ENCODE measurements at places on chromosomes 16 and 17.

- DNase-seq = no peak
Measured at GRCh38 chr17:42632949-42633444, 23.5 kb downstream of the TUBG1 start.

- DNase-seq = no peak
Measured at GRCh38 chr17:78042542-78042941, 84.0 kb downstream of the TNRC6C start.

DNA sequence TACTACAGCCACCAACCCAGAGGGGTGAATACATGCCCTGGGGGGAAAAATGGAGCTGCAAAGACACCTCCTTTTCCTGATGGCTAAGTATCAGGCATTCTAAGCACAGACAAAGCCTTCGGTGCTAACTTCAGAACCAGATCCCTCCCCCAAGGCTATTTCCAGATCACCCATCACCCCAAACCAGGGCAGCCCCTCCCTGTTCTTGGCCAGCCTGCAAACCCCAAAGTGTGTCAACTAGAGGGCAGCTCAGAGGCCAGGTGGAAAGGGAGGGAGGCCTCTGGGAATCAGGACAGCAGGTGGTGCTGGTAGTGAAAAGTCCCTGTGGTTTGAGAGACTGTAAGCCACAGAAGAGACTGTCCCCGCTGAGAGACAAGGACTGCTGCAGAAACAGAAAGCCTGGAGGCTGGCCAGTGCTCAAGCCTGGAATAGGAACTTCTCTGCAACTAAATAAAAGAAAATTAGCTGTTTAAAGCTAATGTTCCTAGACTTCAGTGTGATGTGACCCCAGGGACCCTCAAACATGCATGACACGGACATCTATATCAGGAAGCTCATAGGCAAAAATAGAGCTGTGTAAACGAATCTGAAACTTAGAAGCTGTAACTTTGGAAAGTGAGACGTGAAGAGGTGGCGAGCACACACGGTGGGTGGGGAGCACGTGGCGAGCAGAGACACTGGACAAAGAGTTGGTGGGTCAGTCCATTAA, 9.1 kb downstream of the TUBG1 start:
- no peak for DNase-seq

DNA sequence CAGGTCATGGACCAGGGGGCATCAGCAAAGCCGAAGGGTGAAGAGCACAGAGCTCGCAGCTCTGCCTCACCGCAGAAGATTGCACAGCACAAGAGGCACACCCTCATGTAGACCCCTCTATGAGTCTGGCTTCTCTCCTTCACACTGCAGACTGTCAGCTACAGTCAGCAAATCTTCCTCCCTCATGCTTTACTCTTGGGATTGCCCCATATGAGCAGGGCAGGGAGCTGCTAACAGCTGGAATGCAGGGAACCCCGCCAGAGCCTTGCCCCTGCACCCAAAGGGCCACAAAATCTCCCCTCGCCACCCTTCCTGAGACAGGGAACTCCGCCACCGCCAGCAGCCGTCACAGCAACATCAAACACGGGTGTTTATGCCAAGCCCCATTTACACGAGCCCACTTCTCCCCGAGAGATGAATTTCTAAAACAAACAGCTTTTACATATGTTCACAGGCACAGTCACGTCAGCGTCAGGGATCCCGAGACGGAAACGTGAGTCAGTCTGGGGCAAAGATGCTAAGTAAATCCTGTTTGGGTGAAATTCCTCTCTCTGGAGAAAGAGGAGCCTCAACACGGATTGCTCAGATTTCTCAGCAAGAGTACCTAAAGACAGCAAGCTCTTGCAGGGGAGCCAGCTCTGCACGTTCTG, 121.9 kb downstream of the CDYL2 start:
- no peak for DNase-seq

DNA sequence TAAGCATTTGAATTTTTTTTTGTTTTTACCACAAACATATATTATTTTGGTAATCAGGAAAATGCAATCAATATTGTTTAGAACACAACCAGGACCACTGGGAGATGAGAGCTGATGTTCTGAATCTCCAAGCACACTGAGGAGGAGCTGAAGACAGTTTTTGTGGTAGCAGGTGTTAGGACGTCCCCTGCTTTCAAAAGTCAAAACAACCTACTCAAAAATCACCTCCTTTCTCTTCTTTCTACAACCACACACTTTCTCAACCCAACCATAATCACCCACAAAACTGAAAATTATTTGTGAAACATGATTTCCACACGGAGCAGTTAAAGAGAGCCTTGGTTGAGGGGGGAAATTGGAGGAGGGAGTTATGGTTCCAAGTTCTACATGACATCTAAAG, 26.7 kb upstream of the CFAP20 start:
- no peak for DNase-seq

- no peak for DNase-seq
Measured at GRCh38 chr17:17851103-17852002, 14.6 kb upstream of the SREBF1 start.

GRCh38 chr16:87332150-87332549, 15.0 kb upstream of the C16orf95 start:
- no peak for DNase-seq

- DNase-seq = no peak
Measured at GRCh38 chr16:62870554-62870953, 834.3 kb upstream of the CDH8 start.

- no peak for DNase-seq
Measured at GRCh38 chr16:24713379-24713778, 16.1 kb upstream of the TNRC6A start.

DNA sequence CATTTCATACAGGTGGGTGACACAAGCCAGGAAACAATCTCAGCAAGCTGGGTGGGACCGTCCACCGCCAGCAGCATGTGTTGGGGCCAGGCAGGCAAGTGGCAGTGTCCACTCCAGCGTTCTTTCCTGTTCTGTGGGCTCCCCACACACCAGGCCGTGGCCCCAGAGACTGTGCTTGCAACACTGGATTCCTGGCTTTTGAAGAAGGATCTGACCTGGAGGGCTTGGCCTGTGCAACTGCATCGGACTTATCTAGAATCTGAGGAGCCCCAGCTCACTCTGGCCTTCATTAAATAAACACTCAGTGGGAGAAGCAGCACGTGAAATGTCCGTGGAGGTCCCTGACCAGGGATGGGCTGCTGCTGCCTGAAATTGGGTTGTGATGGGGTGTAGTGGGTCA, 3.2 kb downstream of the KSR1 start:
- no peak for DNase-seq

DNA sequence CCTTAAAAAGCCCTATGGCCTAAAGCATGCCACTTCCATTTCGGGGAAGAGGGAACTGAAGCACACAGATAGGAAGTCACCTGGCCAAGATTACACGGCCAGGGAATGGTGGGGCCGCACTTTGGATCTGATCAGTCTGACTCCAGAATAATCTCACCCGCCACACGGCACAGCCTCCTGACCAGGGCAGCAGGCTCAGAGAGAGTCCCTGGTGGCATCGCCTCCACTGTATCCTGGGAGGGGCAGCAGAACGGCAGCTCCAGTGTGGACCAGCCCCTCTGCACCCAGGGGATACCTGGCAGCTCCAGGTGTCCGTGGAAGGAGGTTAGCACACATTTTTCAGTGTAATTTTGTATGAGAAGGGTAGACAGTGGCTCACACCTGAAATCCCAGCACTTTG, 35.5 kb downstream of the VAC14 start:
- no peak for DNase-seq

All from activated naive CD4-positive, alpha-beta T cell treated with anti-CD3 and anti-CD28 coated beads, Interleukin-2, amount 50 U/mL, for 16 hours (primary cell).